ENCODE measurements at places on chromosomes 4 and X.
A peak's percentile ranks its signal among the peaks of the same experiment; 100 is the strongest.

- DNase-seq = no peak
Observed at GRCh38 chrX:125131164-125131563, 188.5 kb upstream of the TEX13C start.

DNA sequence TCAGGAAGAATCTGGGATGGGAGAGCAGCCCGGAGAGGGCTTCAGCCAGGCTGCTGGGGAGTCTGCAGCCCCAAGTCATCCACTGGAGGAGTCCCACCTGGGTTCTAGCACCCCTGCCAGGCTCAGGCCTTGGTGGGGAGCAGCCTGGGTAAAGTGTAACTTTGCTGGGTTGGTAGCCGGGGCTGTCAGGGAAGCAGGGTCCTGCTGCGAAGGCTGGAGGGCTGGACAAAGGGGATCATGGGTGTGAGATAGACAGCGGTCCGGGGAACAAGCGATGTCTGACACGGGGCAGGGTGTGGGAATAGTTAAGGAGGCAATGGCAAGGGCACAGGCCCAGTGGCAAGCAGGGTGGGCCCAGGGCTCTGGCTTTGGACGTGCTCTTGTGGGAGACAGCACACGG is 37.6 kb downstream of the PDHA1 start:
- DNase-seq = no peak

DNA sequence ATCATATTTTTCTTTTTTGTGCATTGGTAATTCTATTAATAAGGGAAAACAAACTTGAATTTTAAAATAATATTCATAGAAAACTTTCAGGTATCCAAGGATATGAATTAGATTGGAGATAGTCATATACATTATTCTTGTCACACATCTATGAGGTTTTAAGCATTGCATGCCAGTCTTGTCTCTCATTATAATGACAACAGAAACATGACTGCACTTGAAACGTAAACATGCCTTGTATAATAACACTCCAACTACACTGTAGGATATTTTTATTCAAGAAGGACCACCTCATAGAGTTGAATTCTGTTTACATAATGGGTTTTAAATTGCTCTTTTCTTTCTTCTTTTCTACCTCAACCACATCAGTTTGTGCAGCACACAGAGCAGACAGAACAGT is 104.5 kb downstream of the DCAF8L2 start:
- no peak for DNase-seq

DNA sequence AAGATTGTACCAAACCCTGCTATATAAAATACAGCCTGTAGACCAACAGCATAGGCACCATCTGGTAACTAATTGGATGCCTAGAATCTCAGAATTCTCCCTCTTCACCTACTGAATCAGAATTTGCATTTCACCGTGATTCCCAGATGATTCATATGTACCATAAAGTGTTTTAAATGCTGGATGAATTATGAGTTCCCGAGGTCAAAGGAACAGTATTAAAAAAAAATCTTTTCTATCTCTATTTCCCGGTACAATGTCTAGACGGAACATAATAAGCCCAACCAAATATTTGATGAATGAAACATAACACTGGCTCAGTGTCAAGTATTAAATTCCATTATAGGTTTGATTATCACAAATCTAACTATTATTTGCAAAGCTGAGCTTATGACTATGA is 280.0 kb downstream of the ANKRD50 start:
- DNase-seq = peak; percentile 74

All from osteoblast (primary cell).